ENCODE measurements at places on chromosomes 3 and 15. TPM values are rescaled to one million over a fixed set of nuclear protein-coding genes. Genes with fewer than 3 reads are reported as not detected.

The PLA2G4B gene
- total RNA-seq = 1.3 TPM

The RAD18 gene
- total RNA-seq = 11.9 TPM

The HRH1 gene
- 26.8 TPM for total RNA-seq

GRCh38 chr15:58690703-58691102, 58.8 kb downstream of the ADAM10 start:
- DNase-seq = no peak

GRCh38 chr15:88624156-88624970, 3.2 kb downstream of the AEN start:
- peak; percentile 77 for DNase-seq

DNA sequence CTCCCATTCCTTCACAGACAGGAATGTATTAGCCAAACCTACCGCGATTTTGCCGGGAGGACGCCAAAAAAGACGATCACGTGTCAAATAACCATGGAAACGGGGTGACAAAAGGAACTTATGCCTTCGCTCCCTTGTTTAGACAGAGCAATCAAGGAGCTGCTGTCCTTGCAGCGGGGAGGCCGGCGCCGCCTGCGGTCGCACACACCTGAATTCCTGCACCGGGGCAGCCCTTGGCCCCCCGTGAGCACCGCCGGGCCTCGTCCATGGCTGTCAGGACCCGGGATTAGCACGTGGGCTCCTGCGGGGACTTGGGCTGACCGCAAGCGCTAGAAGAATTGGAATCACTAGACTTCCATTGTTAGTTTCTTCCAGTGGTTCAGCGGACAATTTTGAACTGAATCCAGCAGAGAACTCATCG, 193.1 kb downstream of the SHQ1 start:
- no peak for DNase-seq

GRCh38 chr3:48247401-48247811, 6.5 kb downstream of the ZNF589 start:
- DNase-seq = no peak

GRCh38 chr3:183508821-183509220, 46.7 kb downstream of the KLHL6 start:
- DNase-seq = no peak

GRCh38 chr3:176714034-176714433, 483.2 kb downstream of the TBL1XR1 start:
- DNase-seq = no peak

The HRG gene
- total RNA-seq = not detected
